ENCODE measurements at places on chromosomes 12 and 14.

- no peak for DNase-seq
Measured at GRCh38 chr12:2234091-2234490, 181.3 kb downstream of the CACNA1C start.

DNA sequence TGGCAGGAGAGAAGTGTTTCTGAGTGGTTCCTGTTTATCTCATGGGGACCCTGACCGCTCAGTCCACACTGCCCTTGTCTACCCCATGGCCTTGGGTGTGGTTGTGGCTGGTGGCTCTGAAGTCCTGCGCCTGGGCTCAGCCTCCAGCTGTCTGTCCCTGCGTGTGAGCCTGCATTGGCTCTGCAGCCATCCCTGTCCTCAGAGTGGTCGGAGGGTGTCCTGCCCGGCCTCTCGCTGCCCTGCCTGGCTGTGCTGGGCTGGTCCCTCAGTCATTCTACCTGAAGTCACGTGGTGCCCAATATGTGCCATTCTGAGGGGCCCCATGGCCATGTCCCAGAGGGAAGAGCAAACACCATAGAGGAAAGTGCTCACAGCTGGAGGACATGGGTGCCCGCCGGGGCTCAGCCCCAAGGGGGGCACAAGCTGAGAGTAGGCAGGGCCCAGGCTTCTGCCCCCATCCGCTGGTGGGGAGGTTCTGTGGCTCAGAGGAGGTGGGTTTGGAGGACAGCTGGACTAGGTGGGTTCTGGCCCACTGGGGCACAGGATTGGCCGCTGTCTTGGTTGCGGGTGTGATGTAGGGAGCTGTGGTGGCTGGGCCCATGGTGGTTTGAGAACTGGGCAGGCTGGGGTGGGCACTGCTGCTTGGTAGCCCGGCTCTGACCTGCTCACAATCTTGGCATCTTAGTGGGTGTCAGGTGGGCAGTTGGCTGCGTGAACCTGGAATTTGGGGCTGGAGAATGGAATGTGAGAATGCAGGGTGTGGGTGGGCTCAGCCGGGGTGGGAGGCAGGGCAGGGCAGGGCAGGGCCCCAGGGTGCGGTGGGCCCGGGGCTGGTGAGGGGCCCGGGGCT is 11.6 kb downstream of the TEDC1 start:
- no peak for DNase-seq

- DNase-seq: no peak
Measured at GRCh38 chr14:51201890-51202289, 38.2 kb upstream of the TMX1 start.

DNA sequence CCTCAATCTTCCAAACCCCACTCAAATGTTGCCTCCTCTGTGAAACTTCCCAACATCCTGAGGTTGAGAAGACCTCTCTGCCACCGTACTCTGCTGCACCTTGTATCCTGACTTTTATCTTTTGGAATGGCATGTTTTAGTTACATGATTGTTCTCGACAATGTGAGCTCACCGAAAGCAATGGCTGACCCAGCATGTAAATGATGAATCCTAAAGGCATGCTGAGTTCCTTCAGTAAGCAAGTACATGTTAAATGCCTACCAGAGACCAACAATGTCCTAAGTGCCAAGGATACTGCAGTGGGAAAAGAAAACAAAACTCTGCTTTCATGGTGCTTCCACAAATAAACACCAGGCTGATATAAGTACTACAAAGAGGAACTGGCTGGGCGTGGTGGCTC is 13.7 kb downstream of the PPP1R13B start:
- DNase-seq: no peak

DNA sequence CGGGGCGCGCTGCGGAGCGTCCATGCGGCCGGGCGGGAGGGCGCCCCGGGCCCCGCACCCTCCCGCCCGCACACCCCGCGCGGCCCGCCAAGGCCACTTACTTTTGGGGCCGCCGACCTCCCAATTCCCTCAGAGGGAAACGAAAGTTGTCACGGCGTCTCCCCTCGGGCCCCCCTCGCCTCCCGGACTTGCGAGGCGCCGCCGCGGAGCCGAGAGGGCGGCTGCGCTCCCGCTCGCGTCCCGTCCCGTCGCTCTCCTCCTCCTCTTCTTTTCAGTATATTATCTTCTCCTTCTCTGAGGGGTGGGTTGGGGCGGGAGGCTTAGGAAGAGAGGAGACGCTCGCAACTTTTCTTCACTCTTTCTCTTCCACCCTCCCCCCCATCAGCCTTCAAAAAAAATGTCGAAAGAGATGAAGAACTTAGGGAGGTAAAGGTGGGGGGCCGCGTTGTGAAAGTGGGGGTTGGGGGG is 613 bp downstream of the DUSP16 start:
- DNase-seq: no peak
